ENCODE measurements at places on chromosomes 7 and 10.

DNA sequence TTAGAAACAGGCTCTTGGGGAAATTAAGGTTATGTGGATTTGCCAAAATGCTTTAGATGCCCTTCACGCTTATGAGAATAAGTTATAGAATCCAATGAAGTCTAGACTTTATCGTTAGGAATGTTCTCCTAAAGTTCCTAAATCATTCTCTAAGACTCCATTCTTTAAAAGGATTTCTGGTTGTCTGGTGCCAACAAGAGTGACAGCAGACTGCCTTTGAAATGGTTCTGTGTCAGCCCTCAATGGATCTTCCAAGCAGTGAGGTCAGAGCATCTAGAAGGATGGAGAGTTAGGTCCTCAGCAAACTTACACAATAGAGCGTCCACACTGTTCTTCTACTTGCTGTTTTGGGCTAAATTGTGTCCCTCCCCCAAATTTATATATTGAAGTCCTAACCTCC is 473.3 kb downstream of the GATA3 start:
- no peak for DNase-seq

- peak; percentile 57 for DNase-seq
Observed at GRCh38 chr10:70931168-70931815, 42.9 kb upstream of the PCBD1 start.

- DNase-seq: no peak
Observed at GRCh38 chr7:151575410-151575809, 55.7 kb upstream of the RHEB start.

DNA sequence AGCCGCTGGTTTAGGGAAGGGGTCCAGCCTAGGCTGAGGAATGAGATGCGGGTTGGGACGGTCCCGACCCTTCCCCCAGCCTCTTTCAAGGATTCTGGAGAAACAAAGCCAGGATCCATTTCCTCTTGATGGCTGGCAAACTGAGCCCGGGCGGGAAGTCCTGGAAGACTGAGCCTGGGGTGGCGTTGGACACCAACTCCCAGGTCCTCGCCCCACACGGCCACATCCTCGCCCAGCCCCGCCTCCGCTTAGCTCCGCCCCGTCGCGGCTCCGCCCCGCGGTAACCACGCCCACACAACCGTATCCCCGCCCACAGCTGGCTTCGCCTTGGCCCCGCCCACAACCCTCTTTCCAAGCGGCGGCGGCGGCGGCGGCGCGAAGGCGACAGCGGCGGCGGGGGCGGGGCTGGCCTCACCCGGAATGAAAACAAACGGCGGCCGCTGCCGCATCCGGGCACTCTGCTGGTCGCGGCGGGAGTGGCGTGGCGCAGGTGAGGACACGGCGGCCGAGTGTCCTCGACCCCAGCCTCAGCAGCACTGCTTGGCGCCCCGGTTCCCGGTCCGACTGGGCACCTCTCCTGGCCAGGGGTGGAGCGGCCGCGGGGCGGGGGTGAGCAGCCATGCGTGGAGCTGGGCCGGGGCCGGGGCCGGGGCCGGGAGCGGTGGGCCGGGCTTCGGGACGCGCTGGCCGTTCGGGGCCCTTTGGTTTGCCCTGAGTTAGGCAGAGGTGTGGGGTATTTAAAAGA is at the start of gene NUB1:
TSS of gene NUB1 (plus strand) at position 456 of the 745 bp plus-strand sequence. CDS start 3,538 bp downstream, outside the sequence.
- peak; percentile 83 for DNase-seq

DNA sequence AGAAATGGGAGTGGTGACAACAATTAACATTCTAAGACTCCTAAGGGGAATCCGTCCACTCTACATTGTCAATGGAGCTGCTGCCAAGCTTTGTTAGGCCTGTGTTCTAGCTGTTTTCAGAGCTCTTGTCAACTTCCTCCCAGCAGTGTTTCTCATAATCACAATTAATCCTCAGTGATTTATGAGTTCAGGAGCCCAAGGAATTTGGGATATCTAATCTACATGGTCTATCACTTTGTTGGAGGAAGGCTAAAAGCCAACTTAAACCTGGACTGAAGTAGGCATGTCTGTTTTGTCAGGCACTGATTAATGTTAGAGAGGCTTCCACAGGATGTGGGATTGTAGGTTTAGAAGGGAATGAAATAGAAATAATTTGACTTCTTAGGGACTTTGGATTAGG is 10.2 kb upstream of the OR2F2 start:
- DNase-seq: no peak

DNA sequence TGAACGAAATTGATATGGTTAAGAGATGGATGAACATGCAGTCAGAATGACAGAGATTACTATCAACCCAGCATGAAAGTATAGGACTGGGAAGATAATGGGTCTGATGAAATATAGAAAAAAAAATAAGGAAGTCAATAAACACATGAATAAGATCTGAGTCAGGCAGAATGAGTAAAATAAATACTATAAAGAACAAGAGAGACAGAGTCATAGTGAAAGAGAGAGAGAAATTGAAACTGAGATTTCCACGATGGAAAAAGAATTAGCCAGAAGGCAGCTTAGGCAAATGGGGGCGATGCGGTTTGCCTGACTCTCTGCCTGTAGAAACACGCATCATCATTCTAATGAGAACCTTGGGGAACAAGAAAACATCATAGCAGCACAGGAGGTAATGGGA is 26.6 kb downstream of the SEMA3D start:
- peak; percentile 78 for DNase-seq

- DNase-seq: no peak
Observed at GRCh38 chr10:31135171-31135570, 103.5 kb upstream of the ZNF438 start.
